ENCODE measurements at places on chromosomes 3 and 15.

DNA sequence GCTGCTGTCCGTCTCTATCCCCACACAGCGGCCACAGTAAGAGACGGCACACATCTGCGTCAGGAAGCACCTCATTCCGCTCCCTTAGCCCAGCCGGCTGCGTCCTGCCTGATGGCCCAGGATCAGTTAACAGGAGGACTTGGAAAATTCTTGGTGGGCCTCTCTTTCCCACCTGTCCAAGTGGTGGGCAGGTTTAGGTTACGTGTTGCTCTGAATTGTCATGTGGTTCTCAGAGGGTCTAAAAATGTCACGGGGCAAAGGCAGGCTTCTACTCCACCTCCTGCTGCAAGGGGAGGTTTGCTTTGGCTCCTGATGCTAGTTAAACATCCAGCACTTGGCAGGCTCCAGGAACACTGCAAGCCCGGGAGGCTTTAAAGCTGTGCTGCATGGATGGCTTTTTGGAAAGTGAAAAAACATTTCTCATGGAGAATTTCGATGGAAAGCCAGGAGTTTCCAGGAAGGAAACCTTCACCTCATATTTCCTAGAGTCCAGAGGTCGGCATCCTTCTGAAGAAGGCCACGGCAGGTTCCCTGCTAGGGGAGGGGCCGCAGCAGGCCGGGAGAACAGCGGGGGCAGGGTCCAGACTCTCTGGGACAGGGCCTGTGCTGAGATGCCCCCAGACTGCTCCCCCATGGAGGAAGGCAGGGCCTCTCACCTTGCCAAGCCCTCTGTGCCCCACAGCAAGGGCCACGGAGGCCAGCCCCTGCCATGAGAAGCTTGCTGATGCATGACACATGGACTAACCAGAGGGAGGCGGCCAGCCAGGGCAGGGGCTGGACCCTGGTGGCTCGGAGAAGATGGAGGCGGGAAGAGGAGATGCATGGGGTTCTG, 10.8 kb downstream of the CTSH start:
- no peak for DNase-seq

DNA sequence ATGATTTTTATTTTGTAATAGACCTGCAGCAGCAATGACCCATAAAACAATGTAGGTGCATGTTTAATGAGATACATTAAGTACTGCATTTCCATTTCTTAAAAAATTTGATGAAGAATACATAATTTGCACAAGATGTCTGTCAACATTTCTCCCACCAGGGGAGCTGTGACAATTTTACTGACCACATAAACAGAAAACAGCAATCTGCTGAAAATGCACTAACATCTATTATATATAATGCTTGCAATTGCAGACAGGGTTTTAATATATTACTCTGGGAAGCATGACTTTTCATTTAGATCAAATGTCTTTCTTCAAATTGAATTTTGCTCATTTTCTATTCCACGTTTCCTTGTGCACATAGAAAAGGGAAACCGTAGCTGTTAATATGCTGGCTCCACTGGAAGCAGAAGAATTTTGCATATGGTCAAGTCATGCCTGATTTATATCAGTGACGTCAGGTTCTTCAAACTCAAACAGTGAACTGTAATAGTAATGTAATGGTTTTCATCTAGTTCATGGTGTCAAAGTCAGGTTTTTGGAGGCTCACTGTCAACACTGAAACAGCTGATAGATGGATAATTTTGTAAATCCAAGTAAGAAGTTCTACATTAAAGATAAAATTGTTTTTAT, 79.8 kb upstream of the IGF1R start:
- DNase-seq, result no peak

DNA sequence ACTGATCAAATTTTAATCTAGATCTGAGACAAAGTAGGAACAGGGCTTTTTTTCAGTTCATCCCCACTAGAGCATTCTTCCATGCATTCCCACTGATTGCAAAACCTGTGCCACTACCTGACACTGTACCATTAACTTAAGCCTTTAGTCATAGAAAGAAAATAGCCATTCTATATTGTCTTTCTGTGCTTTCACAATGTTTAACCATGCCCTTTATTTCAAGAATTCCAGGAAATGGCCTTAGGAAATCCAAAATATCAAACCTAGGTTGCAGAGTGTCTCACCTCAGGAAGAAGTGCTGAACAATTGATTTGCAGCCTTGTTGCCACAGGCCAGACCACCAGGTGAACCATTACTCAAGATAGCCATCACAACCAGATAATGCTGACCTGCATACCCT, 56.2 kb upstream of the TGFBR2 start:
- DNase-seq, result no peak

DNA sequence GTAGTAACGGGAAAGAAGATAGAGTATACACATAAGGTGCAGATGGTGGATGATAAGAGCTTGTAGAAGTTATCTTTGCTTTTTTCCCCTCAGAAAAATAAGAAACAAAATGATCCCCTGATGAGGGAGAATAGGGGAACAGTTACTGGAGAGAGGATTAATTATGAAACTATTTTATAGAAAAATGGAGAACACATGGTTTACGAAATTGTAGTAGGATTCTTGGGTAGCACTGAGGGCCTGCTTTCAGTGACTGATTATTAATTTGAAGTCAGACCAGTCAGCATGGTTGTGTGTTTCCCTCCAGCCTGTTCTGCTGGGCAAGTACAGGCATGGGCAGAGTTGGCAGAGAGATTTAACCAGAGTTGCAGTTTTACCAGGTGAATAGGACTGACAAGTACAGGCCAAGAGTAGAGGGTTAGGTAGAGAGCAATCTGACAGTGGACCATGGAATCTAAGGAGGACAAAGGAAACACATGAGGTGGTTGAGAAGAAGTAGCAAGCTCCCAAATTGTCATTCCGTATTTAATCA, 5.9 kb downstream of the SLC49A4 start:
- no peak for DNase-seq

DNA sequence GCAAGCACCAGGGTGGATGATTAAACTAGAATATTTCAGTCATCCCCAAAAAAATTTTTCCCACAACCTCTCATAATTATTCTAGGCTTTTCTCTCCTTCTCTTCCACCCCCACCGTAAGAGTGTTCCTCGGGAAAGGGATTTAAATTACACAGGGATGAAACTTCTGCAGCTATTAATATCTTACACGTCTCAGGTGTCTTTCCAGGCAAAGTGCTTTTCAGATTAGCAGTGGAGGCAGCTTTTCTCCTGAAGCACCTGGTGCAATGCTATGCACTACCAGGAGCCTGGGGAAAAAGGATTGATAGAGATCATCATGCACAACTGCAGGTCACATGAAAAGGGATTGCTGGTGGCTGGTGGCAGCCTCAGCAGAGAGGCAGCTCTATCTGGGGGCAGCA, 250.4 kb downstream of the NTRK3 start:
- no peak for DNase-seq

- no peak for DNase-seq
Observed at GRCh38 chr15:65451989-65452388, 29.2 kb upstream of the IGDCC4 start.

DNA sequence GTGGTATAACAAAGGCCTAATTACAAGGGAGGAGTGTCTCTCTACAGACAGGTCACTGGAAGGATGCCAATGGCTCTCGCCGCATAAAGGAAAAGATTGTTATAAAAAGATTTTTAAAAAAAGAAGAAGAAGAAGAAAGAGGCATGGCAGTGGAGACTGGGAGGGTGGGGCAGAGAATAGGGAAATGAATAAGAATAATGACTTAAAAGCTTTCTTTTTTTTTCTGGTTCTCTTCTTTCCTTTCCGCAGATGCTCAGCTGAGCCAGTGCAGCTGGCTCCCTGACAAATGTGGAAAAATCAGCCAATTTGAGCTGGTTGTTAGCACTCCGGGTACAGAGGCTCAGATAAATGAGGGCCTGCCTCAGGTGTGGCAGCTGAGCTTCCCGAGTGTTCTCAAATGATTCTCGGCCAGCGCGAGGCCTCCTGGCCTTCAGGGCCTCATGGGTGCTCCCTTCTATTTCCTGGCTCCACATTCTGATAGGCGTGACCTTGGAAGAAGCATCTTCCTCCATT, 234.1 kb downstream of the RORA start:
- DNase-seq, result no peak

DNA sequence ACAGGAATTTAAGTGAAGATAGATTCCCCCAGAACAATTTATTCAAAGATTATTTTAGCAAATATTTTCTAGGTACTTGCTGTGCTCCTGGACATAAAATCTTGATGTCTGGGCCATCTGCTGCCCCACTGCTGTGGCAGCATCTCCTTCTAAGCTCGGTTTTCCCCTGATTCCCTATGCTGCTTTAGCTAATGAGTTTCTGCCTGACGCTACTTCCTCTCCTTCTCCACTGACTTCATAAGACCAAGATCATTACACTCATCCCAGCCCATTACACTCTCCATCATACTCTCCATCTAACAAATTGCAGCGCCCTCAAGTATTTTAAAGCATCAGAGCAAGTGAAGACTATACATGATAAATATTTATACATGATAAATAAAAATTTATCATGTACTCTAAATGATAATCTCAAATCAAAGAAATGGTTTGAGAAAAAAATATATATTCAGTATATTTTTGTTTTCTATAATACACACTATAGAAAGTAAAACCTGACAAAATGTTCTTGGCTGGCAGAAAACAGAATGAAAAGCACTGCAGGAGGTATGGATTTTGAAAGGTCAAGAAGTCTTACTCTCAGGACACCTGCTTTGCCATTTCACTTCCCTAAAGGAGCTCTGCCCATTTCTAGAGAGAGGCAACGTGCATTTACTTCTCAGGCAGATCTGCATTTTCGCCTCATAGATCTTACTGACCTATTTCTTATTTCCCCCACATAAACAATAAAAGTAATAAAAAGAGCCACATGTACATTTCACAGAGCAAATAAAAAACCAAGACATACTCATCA, 232.0 kb downstream of the KCNMB2 start:
- DNase-seq, result no peak

DNA sequence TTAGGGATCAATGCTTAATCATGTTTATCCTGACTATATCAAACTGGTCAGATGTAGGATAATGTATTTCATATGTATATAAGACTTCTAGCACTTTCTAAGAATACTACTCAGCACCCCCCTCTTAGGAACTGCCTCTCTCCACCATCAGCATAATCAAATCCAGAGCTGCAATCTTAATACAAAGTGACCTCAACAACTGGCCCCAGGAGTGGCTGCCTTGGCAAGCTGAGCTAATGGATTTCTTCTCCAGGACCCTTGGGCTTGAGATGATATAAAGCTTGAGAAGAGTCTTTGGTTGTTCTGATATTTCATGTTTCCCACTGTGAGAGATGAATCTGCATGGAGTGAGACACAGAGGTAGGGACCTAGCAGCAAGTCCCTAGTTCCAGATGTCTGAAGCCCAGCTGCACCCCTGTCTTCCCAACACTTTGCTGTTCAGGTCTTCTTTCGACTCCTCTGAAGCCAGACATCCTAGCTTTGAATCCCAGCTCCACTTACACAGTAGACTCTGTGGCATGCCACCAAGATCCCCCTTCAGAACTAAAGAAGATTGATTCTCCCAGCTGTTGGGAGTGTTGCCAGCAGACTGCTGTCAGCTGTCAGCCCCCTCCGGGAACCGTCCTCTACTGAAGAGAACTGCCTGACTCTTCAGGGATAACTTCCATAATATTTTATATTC, 309.3 kb upstream of the UBE2E2 start:
- DNase-seq, result no peak

GRCh38 chr15:74340150-74340549, 27.3 kb downstream of the CYP11A1 start:
- DNase-seq, result peak; percentile 40

GRCh38 chr3:107641572-107642307, 119.0 kb downstream of the BBX start:
- peak; percentile 69 for DNase-seq

- DNase-seq, result peak; percentile 56
Observed at GRCh38 chr3:72043204-72044133, 258.5 kb upstream of the PROK2 start.

GRCh38 chr15:90191794-90192509, 9.2 kb upstream of the SEMA4B start:
- DNase-seq, result peak; percentile 12

DNA sequence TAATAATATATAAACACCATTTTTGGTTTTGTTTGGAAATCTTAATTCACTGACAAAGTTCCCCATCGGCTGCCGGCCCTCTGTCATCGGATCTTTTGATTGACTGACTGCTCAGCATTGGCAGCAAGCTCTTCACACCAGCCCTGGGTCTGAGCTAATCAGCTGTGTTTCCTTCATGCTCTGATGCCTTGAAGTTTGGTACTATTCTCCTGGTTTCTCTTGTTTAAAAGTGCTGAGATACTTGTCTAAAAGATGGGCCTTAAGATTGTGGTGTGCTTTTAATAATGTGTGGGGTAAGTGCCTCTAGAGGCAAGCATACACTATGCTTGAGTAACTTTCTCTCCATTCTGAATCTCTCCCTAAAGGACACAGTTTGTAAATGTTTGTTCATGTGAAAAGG, 415.5 kb upstream of the TPRG1 start:
- no peak for DNase-seq

- DNase-seq, result no peak
Observed at GRCh38 chr15:58169934-58170333, 31.8 kb downstream of the AQP9 start.

- no peak for DNase-seq
Observed at GRCh38 chr3:39445927-39446326, 21.6 kb upstream of the MOBP start.

DNA sequence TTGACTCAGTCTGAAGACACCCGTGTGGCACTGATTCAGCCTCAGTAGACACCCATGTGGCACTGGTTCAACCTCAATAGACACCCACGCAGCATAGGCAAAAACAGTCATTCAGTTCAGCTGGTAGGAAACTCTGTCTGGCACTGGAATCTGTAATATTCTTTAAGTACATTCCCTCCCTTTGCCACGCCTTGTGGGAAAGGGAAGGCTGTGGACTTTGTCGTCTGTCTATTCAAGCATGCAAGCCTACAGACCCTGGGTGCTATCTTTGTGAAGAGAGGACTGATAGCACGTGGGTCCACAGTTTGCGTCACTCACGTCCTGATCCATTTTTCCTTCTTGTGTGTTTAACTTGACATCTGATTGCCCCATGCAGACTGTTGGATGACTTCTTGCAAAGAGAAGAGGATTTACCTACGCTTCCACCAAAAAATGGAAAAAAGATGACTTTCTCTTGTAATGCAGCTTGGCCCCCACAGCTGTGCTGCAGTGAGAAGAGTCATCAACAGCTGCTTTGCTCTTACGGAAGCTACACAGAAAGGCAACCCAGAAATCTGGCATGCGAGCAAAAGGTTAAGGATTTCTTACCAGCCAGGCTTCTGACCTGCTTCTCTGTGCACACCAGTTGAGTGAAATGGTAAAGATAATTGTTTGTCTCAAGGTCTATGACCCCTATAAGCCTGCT, 278.1 kb downstream of the ULK4 start:
- DNase-seq, result peak; percentile 82

DNA sequence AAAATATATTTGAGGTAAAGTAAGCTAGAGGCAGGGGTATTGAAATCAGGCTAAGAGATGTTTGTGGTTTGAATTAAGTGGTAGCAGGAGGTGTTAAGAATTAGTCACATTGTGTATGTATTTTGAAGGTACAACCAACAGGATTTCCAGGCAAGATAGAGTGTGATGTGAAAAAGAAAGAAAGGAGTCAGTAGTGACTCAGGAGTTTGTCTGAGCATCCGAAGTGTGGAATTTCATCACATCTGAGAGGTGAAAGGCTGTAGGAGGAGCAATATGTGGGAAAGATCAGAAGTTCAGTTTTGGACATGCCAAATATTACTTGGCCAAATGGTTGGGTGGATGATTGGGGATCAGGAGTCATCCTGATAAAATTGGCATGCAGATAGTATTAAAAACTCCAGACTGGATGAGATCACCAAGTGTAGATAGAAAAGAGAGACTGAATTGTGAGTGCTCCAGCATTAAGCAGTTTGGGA, 32.1 kb upstream of the EBLN2 start:
- DNase-seq, result peak; percentile 88

- DNase-seq, result no peak
Observed at GRCh38 chr15:41966414-41966812, 5.9 kb downstream of the EHD4 start.

Measured in AG10803 (cell line).